ENCODE measurements at places on chromosomes 3 and 15. TPM values are rescaled to one million over a fixed set of nuclear protein-coding genes. Genes with fewer than 3 reads are reported as not detected.

HOMER2 gene
- total RNA-seq: 8.9 TPM

AMT gene
- total RNA-seq: 6.7 TPM

SPTSSB gene
- 74.9 TPM for total RNA-seq

TRAT1 gene
- 0.95 TPM for total RNA-seq

GOLGA6A gene
- not detected for total RNA-seq

CHMP2B gene
- 51.1 TPM for total RNA-seq

SNX4 gene
- total RNA-seq: 55.3 TPM

TRH gene
- total RNA-seq: 0.16 TPM

ZIC1 gene
- total RNA-seq: not detected

NIPA2 gene
- total RNA-seq: 47.6 TPM

NUP210 gene
- total RNA-seq: 3.3 TPM

SLC9C1 gene
- 1.9 TPM for total RNA-seq

IGSF10 gene
- 23.2 TPM for total RNA-seq

RPP14 gene
- 19.2 TPM for total RNA-seq

LRRIQ4 gene
- total RNA-seq: not detected

FSD2 gene
- 1.2 TPM for total RNA-seq

LRRC15 gene
- total RNA-seq: 0.11 TPM

ZPLD1 gene
- total RNA-seq: 0.16 TPM

AGTR1 gene
- 8.1 TPM for total RNA-seq

TBC1D5 gene
- total RNA-seq: 145 TPM

GOLGA8G gene
- total RNA-seq: not detected

RAD54L2 gene
- total RNA-seq: 24.9 TPM

HTR3E gene
- total RNA-seq: not detected

GPR62 gene
- not detected for total RNA-seq

TUSC7 gene
- not detected for total RNA-seq

RBM15B gene
- 17.1 TPM for total RNA-seq

CCDC191 gene
- 7.1 TPM for total RNA-seq

ATP13A5 gene
- not detected for total RNA-seq

TMC3 gene
- 0.95 TPM for total RNA-seq

CD276 gene
- total RNA-seq: 40.6 TPM

CADPS gene
- 19.2 TPM for total RNA-seq

SPINK8 gene
- not detected for total RNA-seq

CDC25A gene
- total RNA-seq: 3.7 TPM

CNTN4 gene
- total RNA-seq: 56.6 TPM

GPR156 gene
- 2.0 TPM for total RNA-seq

RTP1 gene
- not detected for total RNA-seq

SNTN gene
- total RNA-seq: not detected

TATDN2 gene
- 11.3 TPM for total RNA-seq

LEKR1 gene
- 2.7 TPM for total RNA-seq
